ENCODE measurements at places on chromosomes 1 and 21.
A peak's percentile ranks its signal among the peaks of the same experiment; 100 is the strongest.

DNA sequence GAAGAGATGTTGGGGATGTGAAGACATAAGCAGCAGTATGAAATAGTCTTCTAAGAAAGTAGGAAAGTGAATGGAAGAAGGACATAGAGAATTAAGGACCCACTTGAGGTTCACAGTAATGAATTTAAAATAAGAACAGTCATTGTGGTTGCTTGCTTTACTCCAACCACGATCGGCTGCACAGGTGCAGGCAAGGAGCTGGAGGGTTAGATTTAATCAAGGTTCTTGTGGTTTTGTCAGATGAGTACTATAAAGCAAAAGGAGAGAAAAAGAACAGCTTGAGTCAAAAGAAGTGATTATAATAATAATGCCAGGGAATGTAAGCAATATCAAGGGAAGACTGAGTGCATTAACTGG is 46.1 kb upstream of the RBM34 start:
- no peak for DNase-seq

- DNase-seq, result no peak
These were observed 133.8 kb downstream of the CNIH3 start for GRCh38 chr1:224749916-224750315.

DNA sequence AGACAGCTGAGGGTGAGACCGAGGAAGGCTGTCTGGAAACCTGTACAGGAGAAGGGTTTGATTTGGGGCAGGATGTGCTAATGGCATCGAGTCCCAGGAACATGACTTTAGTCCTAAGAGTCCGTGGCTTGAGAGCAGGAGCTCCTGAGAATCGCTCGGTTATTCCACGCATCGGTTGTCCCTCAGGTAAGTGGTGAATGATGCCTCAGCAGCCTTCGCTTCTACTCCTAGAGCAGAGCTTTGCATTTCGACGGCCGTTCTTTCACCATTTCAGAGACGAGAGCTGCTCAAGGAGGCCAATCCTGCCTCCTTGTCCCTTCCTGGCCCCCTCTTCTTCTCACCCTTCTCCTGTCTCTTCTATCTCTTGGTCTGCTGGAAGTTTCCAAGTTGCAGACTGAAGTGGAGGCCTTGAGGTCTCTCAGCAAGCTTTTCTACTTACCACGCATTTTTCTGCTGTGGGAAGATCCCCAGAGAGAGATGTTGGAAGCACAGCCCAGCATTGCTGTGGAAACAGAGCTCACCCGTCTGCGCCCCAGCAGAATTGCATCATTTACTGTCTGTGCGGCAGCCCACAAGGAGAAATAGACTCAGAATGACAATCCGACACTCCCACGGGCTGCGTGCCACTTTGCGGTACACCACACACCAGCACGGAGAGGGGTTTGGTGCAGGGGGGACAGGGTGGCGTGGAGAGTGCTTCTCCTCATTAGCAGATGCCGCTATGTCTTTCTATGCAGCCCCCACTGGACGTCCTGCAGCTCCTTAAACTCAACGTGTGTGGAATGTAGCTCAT is 270.7 kb upstream of the C1orf174 start:
- no peak for DNase-seq

GRCh38 chr1:190000365-190000872 is 477.2 kb downstream of the BRINP3 start:
- DNase-seq, result no peak

GRCh38 chr1:228685081-228685660 is 50.1 kb upstream of the RHOU start:
- DNase-seq, result no peak

GRCh38 chr1:241829468-241829867 is 18.5 kb upstream of the EXO1 start:
- no peak for DNase-seq

GRCh38 chr1:154344977-154345837 is 19.9 kb downstream of the ATP8B2 start:
- DNase-seq, result peak; percentile 61

- DNase-seq, result no peak
These were observed 24.0 kb downstream of the L1TD1 start for GRCh38 chr1:62218604-62219003.

All from HT-29 (cell line).